ENCODE measurements at places on chromosomes 16 and 17. TPM values are rescaled to one million over a fixed set of nuclear protein-coding genes. Genes with fewer than 3 reads are reported as not detected.

ARRB2 gene
- 2.1 TPM for total RNA-seq

SOCS1 gene
- total RNA-seq, result 1.0 TPM

TBC1D3E gene
- not detected for total RNA-seq

PRR15L gene
- 6.9 TPM for total RNA-seq

DNA sequence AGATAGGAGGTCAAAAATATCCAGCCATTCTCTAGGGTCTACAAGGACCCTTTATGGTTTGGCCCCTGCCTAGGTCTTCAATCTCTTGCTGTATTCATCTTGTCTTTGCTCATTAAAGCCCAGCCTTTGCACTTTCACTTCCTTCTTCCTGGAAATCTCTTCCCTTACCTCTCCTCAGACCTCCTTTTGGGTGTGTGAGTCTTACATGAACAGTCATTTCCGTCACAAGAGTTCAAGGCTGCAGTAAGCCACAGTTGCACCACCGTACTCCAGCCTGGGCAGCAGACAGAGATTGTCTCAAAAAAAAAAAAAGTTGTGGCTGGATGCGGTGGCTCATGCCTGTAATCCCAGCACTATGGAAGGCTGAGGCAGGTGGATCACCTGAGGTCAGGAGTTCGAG, 6.0 kb upstream of the ATP1B2 start:
- DNase-seq, result no peak

DNA sequence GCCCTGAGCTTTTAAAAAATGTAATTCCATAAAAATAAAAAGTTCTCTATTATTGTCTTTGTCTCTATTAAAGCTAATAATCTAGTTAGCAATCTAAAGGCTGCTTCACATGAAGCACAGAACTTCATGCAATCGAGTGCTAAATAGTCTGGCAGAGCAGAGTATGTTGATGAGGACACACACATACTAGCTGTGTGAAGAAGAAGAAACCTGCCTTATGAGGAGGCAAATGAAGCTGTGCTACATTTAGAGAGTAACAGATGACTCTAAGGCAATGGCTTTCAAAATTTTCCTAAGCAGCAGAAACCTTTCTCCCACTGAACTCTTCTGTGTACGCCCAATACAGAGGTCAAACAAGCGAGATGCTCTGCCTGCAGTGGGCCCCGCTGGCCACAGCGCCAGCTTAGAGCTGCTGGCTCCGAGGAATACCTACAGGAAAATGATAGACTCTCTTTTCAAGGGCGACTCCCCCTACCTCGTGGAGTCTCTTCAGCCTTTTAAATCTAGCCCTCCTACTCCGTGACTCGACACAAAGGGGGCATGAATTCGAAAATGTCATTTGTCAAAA, 39.2 kb downstream of the GNA13 start:
- no peak for DNase-seq

GRCh38 chr17:49093131-49093530, 39.4 kb upstream of the B4GALNT2 start:
- DNase-seq, result no peak

All from renal cortical epithelial cell (primary cell).